ENCODE measurements at places on chromosomes 1 and 21.

DNA sequence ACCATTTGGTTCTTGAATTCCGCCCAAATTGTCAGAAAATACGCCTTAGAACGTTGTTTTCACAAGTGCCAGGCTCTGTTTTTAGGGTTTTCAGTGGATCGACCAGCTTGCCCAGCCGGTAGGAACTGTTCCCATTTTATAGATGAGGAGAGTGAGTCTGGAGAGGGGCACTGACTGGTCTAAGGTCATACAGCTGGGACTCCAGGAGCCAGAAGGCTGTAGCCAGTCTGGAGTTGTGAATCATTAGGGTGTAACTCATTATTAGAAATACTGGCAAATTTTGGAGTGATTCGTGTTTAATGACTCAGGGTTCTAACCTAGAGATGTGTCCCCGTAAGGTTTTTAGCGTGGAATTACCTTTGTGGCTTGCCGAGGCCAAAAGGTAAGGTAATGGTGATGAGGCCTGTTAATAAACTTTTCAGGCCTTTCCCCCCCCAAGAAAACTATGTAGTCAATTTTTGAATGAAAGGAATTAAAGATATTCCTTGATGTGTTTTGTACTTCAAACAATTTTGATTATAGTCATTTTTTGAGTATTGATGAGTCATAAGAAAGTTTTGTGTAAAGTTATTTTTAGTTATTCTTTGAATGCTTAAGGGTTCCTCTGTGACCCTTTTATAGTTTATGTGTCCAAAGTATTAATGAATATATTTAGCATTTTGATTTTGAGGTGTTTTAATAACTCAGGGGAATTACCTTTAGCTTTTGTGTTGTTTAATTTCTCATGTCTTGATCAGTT, 2.1 kb downstream of the DYRK1A start:
- DNase-seq = no peak

DNA sequence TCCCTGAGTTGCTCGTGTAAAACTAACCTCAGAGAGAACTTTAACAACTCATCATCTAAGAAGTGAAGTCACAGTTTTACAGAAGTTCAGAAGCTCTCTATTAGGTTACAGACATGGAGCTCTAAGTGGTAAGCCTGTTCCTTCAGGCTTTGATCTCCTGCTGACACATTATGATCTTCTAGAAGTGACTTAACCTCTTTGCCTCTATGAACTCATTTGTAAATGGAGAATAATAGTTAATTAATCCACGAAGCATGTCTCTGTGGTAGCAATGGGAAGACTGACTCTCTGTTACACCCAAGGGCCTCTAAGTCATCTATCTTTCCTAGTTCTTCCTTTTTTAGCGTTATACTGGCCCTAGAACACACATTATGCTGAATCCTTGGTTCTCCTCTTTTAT, 157.9 kb upstream of the NRIP1 start:
- no peak for DNase-seq

DNA sequence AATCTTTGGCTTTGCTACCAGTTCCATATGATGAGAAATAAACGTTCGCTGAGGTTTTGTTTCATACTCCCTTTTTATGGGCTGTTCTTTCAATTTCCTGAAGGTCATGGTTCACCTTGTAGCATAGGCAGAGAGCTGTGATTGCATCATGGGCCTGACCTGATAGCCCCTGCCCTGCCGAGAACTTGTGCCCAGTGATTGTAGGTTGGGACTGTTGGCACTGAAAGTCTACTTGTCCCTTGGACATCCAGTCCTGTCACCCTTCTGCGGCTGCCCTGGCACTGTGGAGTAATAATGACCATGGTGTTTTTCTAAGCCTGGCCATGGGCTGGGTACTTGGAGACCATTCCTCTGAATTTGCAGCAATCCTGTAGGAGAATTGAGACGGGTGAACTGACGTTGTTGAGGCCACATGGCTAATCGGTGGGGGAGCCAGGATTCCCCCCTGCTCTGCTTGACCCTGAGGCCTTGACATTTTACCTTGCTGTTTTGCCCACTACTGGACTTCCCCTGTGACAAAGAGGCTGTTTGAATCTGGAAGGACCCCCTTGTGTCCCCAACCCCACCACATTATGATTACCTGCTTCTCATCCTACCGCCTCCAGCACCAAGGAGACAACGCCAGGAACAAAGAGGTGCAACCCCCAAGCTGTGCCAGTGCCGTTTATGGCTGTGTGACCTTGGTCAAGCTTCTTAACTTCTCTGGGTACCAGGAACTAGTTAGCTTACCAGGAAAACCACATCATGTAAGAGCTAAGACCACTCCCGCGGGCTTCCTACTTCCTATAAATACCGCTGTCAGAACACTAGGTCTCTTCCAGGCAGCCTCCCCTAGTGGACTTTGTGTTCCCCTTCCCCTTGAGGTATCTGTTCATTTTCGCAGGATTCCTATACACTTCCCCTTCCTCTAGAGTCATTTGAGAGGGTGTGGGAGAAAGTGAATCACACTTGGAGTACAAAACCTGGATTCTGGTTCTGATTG, 23.4 kb downstream of the SESN2 start:
- no peak for DNase-seq

DNA sequence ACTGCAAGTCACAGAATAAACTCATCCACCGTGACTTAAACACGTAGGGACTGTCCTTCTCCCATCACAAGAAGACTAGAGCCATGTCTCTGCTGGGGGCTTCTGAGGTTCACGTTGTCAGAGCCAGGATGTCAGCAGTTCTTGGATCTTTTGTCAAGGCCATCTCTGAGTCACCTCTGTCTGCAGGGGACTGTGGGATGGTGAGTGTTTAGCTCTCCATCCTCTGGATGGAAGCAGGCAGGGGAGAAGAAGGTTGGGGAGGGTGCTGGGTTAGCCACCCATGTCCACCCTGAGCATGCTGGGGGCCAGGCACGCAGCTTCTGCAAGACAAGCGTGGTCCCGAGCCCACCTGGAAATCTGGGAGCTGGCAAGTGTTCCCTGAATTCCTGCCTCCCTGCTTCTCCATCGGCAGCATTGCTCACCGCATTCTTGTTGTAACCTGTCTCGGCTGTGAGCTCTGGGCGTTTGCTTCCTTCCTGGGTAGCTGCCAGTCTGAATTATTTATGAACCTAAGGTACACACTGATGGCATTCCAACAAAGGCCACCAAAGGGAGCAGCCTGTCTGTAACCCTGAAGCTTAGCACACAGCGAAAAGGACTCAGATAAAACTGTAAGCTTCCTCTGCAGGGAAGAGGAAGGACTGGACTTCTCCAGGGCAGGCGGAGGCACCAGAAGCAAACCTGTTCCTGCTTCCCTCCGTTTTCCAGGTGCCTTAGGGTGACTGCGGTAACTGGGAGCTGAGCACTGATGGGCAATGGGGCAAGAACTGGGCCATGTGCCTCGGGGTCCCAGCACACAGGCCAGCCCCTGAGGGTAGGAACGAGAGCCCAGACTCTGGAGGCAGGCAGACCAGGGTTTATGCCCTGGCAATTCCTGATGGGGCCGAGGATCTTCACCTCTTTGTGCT, 88.6 kb downstream of the RIPK4 start:
- DNase-seq = no peak
